ENCODE measurements at places on chromosomes 13 and 19.

DNA sequence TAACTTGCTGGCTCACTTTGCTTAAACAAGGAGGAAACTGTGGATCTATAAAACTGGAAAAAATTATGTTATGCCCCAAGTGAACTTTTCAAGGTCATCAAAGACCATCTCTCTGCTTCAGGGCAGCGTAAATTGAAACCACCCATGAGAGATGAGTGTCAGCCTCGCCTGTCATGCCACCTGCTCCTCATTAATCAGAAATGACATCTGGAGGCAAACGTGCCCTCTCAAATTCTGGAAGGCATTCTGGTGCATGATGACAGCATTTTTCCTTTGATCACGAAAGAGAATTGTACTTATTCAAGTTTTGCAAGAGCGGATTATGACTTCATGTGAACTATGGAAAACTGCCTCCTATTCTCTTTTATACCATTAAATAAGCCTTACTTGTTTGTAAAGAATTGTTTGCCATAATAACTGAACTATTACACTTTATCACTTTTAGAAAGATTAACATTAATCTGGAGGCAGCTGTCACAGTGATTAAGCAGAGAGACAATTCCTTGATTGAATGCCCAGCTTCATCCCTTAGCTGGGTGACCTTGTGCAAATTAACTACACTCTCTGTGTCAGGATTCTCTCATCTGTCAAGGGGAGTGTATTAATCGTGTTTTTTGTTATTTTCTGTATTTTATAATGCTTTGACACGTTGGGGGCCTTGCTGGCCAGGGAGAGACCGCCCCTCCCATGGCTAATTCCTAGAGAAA lies 17.0 kb upstream of the SACS start:
- DNase-seq, result no peak

DNA sequence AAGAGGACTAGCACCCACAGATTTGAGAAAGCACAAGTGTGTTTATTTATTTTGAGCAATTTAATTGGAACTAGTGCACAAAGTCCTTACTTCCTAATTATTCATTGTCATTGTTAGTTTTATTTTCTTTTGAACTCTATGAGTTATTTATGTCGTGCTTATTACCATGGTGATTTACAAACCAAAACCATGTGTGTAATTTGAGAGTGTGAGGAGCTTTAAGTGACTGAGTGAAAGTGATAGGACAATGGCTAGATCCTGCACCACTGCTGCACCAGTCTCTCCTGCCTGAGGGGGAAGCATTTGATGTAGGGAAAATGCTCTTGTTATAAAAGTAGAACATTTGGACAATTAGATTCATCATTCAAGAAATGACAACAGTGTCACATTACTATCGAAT lies 172.3 kb upstream of the KLF12 start:
- DNase-seq, result no peak

DNA sequence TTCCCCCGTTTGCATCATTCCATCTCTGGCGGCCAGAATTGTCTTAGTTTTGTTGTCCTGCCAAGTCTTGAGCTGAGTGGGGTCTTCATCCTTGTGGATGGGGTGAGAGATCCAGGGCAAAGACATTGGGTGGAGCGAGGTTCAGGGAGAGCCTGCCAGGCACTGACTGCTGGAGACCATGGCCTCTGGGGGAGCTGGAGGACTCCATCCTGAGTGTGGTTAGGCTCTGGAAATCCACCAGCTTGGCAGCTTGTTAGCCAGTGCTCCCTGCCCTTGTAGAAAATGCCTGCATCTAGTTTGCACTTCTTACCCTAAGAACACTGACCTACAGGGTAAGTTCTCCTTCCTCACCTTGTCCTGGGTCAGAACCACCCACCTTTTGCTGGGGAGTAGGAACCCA lies 97.2 kb upstream of the ZNF536 start:
- no peak for DNase-seq

DNA sequence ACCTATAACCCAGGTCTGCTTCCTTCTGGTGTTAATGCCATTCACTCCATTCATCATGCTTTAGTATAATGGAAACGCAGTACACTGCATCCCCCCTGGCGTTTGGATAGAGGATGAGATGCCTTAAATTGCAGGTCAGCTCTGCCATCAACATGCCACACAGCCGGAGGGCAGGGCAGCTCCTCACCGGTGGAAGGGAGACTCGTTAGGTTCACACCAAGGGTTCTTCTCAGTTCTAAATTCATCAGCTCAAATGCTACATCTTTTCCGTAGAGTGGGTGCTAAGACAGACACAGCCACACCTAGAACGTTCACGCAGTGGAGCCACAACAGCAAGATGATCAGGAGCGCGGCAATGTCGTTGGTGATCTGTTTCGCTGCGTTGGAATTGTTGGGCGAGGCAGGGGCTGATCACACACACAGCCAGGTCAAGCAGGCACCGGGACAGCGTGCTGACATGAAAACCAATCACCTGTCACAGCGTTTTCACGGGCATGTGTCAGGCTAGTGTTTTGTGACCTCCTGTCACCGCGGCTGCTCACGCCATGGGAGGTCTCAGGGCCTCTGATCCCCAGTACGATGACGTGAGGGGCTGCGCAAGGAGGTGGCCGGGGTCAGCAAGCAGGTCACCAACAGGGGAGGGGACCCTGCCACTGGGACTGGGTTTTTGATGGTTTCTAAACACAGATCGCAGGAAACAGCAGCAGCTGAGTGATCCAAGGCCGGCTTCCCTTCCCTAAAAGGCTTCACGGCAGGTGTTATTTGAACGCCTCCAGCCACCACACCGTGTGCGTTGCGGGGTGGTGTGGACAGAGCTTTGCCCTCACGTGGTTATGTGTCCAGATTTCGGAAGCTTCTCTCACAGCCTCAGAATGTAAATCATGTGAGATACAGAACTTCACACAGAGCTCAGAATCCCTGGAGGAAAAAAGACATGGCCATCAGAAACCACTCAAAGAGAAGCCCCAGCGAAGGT lies 94.3 kb upstream of the IRS2 start:
- no peak for DNase-seq

DNA sequence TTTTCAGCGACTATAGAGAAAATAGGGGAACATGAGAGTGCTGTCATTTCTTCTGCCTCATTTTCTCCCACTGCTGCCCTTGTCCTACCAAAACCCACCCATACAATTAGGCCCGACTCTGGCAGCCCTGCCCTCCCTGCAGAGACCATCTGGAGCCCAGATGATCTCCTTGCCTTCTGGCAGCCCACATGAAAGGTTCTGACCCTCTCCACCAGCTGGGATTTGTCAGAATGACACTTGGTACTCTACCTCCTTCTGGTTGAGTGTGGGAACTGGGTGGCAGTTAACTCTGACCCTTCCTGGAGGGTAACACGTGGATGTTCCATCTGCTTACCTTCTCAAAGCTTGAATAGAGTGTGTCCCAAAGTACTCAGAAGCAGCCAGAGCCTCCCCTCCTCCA lies 21.0 kb upstream of the SIAH3 start:
- no peak for DNase-seq
